ENCODE measurements at places on chromosomes 2 and 18.

DNA sequence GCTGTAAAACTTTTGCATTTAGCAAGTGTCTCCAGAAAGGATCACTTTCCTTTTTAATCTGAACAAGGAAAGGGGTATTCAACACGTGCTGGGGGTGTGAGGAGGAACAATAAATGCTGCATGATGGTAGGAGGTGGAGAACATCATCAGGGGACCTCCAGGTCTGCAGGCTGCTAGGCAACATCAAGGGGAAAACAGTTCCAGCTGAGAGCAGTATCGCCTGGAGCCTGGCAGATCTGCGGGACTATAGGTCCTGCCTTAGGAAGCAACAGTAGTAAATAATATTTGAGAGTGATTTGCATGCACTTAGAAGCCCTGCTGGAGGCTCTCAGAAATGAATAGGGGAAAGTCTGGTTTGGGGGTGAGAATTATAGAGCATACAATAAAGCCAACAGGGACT is 175.6 kb downstream of the SUCLG1 start:
- no peak for DNase-seq

GRCh38 chr18:3554811-3555427 is 104.9 kb downstream of the TGIF1 start:
- DNase-seq: no peak

DNA sequence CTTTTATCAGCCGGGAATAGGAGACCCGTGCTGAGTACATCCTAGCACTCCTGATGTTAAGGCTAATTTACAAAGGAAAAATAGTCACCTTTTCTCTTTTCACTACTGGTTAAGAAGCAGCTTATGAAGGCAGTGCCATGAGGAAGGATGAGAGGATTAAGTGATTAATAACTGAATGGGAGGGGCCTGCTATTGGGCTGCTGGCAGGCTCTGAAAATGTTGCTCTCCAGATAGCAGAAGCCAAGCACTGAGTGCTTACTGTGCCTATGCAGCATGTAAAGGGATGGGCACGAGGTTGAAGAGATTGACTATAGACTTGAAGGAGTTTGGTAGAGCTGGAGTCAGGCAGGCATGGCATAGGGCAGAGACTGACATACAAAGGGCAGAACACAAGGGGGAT is 282.4 kb upstream of the THSD7B start:
- DNase-seq: no peak

DNA sequence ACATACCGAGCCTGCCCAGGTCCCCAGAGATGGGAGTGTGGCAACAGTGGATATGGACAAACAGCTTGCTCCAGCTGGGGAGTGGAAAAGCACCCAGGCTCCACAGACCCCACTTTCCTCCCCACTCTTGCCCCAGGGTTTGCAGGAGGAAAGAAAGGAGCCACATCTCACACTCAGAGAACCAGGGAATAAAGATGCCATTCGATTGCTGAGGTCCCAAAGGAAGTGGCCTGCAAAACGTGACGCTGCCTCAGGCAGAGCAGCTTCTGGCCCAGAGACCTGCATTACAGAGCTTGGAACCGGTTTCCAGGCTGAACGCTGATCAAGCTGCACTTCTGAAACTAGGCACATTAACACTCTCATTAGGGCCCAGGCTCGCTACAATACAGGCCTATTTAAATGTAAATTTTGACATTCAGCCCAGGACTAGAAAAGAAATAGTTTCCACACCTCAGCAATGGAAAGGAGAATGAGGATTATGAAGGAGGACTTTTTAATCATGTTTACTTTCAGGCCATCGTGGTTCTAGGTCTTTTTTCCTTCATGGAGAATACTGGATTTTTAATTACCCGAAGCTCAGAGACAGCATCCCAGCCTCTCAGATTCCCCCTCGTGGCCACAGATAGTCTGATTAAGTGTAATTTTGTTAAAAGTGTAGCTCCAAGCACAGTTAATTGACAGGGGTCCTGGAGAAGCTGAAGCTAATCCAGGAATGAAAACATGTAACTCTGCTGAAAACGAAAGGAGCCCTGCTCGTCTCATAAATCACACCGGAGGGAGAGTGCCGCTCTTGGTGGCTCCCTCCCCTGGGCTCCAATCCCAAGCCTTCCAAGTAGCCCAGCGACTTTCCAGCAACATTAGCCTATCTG is 221.3 kb upstream of the RAB6C start:
- DNase-seq: peak; percentile 23

DNA sequence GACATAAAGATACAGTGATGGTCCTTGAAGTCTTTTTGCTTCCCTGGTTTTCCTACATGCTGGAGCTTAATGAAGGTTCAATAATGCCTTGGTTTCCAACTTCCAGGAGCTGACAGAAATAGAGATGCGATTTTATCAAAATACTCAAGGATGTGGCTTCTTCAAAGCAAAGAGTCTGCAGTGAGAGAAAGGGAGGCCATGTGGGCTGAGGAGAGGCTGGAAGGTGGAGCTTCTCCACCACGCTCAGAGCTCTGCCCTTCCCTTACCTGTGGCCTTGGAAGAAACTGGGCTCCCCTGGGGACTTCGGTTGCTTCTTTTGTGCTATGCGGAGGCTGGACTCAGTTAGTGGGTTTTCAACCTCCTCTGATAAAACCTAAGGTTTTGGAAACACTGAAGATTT is 175.0 kb upstream of the APCDD1 start:
- no peak for DNase-seq

GRCh38 chr18:811892-812375 is at the start of gene YES1:
Gene YES1 (minus strand): TSS chr18:812242. CDS start chr18:756827, 55,415 bp downstream.
- DNase-seq: no peak

GRCh38 chr2:64951306-64951953 is 37.8 kb upstream of the SLC1A4 start:
- DNase-seq: no peak

DNA sequence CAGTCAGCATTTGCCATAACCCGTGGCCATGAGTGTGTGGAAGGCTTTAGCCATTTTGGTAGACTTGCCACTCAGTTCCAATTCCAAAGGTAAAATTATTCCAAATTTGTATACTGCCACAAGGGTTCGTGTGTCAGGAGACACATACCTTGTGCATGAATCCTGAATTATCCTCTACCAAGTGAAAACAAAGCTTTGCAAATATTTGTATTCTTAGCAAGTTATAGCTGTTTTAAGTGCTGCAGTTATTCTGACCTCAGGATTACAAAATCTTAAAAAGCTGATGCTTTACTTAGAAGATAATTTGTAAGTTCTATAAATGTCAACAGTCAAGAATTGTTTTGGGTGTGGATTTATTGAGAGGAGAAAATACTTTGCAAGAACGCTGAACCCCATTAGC is 100.6 kb downstream of the ANTXR1 start:
- no peak for DNase-seq
